Activated CD4-positive, alpha-beta T cell treated with anti-CD3 and anti-CD28 coated beads, Interleukin-2, amount 10 ng/mL, durations not matched to agents 24 days and 14 days (primary cell): ENCODE measurements at places on chromosomes 11 and 22. TPM values are rescaled to one million over a fixed set of nuclear protein-coding genes. Genes with fewer than 3 reads are reported as not detected.

The SOX6 gene
- total RNA-seq: not detected in 2 replicates

GRCh38 chr11:93017821-93018690 is 48.6 kb downstream of the MTNR1B start:
- no peaks in the 10 kb centered on the region for H3K36me3 ChIP-seq
- no peak overlapping the region for H3K27ac ChIP-seq
- H3K4me1 ChIP-seq: no peaks in the 10 kb centered on the region
- H3K27me3 ChIP-seq: no peaks in the 10 kb centered on the region

DNA sequence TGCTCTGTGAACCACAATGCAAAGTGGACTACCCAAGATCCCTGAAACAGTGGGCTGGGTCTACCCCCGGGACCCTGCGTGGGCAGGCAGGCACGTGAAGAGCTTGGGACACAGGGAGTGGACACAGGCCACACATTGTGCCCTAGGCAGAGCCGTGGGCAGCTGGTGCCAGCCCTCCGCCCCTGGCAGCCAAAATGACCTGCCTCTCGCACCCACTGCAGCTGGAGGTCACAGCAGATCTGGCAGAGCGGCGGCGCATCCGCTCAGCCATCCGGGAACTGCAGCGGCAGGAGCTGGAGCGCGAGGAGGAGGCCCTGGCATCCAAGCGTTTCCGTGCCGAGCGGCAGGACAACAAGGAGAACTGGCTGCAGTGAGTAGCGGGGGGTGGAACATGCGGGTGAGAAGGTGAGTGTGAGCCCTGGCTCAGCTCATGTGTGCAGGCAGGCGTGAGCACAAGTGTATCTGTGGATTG is 6.7 kb downstream of the SMTN start:
- peaks cover 18% of the 10 kb centered on the region for H3K4me1 ChIP-seq
- no peak overlapping the region for H3K27ac ChIP-seq
- H3K4me3 ChIP-seq: no peak overlapping the region
- no peak for DNase-seq

GRCh38 chr22:33853200-33854097 is 66.8 kb downstream of the LARGE1 start:
- no peaks in the 10 kb centered on the region for H3K27me3 ChIP-seq
- H3K36me3 ChIP-seq: no peaks in the 10 kb centered on the region
- peaks cover 2% of the 10 kb centered on the region for H3K4me1 ChIP-seq
- peak overlapping the region; percentile 71 for H3K4me3 ChIP-seq

- H3K36me3 ChIP-seq: no peaks in the 10 kb centered on the region
- H3K27ac ChIP-seq: no peak overlapping the region
- H3K4me1 ChIP-seq: no peaks in the 10 kb centered on the region
- H3K4me3 ChIP-seq: no peak overlapping the region
- DNase-seq: no peak
These were observed 74.7 kb downstream of the CHST1 start for GRCh38 chr11:45590743-45591142.

DNA sequence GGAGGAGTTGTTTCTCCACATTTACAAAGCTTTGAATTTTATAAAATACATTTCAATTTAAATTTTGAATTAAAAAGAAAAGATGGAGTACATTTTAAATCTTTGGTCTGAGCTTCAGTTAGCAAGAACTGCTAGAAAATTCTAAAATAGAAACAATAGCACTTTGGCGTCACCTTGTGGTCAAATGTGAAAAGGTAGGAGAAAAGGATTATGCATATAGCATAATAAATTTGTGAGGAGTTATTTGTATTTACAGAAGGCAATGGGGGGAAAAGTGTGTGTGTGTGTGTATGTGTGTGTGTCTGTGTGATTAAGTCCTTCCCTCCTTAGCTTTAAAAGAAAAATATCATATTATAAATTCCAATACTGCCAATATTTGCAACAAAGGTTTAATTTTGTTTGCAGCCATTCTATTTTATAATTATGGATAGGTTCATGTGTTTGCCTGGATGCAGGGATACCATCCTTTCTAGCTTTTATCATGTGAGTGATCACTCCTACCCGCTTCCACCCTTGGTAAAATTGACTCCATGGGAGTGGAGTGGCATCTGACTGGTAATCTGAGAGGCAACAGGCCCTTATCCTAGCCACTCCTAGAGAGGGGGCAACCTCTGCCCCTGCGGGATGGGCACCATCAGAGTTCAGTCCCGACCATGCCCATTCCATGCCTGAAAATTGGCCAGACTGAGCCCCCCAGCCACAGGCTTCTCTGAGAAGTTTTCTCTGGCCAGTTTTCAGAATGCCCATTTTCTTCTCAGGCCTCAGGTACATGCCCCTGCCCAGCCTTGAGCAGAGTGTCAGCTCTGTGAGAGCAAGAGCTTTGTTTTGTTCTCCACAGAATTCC is 13.6 kb upstream of the LGR4 start:
- H3K27me3 ChIP-seq: no peaks in the 10 kb centered on the region
- H3K27ac ChIP-seq: no peak overlapping the region

- no peak for DNase-seq
- no peak overlapping the region for H3K27ac ChIP-seq
- H3K36me3 ChIP-seq: peaks cover 2% of the 10 kb centered on the region
These were observed 13.5 kb downstream of the KCNQ1 start for GRCh38 chr11:2458321-2458720.
